ENCODE measurements at places on chromosomes 3 and 15.
A peak's percentile ranks its signal among the peaks of the same experiment; 100 is the strongest.

DNA sequence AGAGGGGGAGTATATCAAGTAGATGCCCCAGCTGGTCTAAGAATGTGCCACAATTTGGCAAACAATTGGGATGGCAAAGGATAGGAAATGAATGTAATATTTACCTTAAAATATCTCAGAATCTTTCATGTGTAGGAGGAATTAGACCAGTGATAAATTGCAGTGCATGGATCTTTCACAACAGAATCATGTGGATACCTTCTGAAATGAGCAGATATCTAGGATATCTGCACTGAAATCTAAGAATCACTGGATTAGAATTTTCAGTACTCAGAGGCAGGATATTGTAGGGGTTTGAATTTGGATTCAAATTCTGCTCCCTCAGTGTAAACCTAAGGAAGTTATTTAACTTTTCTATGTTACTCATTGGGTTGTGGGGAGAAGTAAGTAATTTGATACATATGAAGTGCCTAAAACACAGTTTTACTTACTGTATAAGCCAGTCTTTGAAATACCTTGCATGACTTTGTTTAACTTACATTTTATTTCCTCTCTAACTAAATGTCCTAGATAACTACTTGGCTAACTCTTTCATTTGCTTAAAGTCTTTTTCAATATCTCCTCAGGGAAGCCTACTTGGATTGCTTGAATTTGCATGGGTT is 8.8 kb downstream of the IL1RAP start:
- DNase-seq = no peak

DNA sequence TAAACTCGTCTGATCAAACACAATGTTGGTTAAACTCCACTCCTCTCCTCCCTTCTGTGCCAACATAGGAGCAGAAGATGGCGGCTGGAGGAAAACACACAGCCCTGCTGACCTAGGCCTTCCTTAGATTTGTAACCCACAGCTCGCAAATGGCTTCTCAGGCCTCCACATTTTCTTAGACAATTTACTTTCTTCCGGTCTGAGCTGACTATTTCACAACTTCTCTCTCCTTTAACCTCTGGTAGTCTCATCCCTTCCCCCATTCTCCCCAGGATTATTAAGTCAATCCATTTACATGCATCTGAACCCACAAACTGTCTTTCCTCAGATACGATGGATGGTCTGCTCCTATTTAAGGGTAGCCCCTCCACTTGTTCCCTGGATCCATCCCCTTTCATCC is 25.7 kb upstream of the ULK4 start:
- DNase-seq = no peak

DNA sequence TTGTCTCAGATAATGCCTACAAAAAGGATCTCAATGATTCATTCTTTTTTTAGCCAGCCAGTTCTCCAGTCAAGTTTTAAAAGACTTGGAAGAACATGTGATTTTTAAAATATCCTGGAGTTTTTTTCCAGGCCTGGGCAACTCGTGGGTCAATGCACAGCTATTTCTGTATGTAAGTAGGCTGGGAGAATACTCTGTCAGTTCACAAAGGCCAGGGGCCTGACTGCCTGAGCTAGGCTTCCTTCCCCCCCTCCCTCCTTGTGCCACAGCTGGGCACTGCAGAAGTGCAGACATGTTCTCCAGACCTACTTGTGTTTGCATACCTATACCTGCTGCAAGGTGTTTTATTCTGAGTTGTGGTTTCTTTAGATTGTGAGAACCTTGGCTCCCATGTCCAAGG is 43.7 kb downstream of the CTDSPL start:
- no peak for DNase-seq

DNA sequence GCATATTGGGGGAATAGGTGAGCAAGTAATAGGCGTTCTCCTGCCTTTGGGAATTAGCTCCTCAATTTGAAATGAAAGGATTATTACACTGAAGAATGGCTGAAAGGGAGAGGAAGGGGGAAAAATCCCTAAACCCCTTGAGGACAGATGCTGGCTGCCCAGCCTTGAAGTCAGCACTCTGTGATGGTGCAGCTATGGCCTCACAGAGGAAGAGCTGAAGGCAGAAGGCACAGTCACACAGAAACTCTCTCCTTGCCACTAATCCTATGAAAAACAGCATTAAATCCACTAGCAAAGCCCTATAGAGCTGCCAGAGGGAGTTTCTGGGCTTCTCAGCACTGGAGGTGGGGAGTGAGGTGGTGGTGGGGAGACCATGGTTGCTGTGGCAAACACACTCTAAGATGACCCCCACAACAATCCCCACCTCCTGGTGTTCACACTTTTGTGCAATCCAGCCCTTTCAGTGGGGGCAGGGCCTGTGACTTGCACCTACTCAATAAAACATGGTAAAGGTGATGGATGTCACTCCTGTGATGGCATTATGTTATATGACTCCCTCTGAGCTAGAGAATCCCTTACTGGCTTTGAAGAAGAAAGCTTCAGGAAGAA is 101.2 kb downstream of the RFTN1 start:
- DNase-seq = no peak

DNA sequence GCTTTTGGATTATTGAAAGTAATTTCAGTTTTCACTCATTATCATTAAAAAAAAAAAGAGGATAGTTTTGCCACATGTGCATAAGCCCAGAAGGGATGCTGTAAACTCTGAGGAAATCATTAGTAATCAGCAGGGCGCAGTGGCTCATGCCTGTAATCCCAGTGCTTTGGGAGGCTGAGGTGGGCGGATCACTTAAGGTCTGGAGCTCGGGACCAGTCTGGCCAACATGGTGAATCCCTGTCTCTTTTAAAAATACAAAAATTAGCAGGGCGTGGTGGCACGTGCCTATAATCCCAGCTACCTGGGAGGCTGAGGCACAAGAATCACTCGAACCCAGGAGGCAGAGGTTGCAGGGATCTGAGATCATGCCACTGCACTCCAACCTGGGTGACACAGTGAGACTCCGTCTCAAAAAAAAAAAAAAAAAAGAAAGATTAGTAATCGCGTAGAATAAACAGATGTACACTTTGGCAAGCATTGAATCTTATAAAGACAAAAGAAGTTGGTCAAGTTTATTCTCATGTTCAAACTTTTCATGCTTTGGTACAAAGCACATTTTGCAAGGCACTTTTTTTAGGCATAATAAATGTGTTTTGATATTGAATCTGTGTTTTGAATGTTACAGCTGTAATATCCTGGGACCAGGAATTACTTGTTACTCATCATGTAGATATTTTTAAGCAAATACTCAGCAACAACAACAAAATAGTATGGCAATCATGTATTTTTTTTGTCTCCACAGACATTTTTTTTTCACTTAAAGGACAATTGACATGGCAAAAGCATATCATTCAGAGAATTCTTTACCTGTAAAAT is 93.2 kb upstream of the AGTR1 start:
- DNase-seq = no peak

GRCh38 chr3:178381971-178382448 is 154.2 kb upstream of the KCNMB2 start:
- DNase-seq = no peak

- DNase-seq = peak; percentile 71
Measured at GRCh38 chr3:187994221-187995042, 159.5 kb upstream of the LPP start.

DNA sequence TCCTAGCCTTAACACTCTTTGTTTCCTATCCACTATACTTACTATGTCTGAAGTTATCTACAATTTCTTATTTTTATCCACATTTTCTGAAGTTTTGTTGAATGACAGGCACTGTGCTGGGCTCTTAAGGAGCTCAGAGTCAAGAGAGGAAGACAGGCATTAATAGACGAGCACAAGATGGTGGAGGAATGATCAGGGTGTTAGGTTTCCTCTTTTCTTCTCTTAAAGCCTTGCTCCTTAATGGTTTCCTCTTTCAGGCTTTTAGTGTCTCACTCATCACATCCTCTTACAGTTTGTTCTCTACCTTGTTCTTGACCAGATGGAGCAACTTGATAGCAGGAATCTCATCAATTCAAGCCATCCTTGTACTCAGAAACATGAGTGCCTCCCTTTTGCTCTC is 52.9 kb upstream of the BCL6 start:
- DNase-seq = no peak

Measured in fibroblast of skin of left quadriceps (primary cell).